ENCODE measurements at places on chromosomes 5 and 9. TPM values are rescaled to one million over a fixed set of nuclear protein-coding genes. Genes with fewer than 3 reads are reported as not detected.

The CBY3 gene
- total RNA-seq, result 0.64 TPM

The OBP2A gene
- total RNA-seq, result not detected

The EHMT1 gene
- 80.6 TPM for total RNA-seq

The QRFP gene
- total RNA-seq, result not detected

The KCNIP1 gene
- not detected for total RNA-seq

The CD180 gene
- not detected for total RNA-seq

The ADGRV1 gene
- total RNA-seq, result 0.81 TPM

The SLC25A2 gene
- total RNA-seq, result 0.22 TPM

The SRP19 gene
- 40.8 TPM for total RNA-seq

The AP3S1 gene
- total RNA-seq, result 33.6 TPM

The MBLAC2 gene
- total RNA-seq, result 4.1 TPM

The LAMC3 gene
- 0.66 TPM for total RNA-seq

The OBP2B gene
- not detected for total RNA-seq

Data from CD4-positive, alpha-beta T cell (primary cell).